Activated CD8-positive, alpha-beta memory T cell treated with anti-CD3 and anti-CD28 coated beads, Interleukin-2, amount 10 ng/mL, durations not matched to agents 7 days and 5 days (primary cell): ENCODE measurements at places on chromosomes 5 and 9.

- DNase-seq = no peak
Measured at GRCh38 chr5:79745255-79745654, 55.6 kb downstream of the CMYA5 start.

- peak; percentile 75 for DNase-seq
Measured at GRCh38 chr5:1800472-1801221, 560 bp upstream of the NDUFS6 start.

GRCh38 chr9:127825319-127826051, 22.8 kb downstream of the FPGS start:
- no peak for DNase-seq

DNA sequence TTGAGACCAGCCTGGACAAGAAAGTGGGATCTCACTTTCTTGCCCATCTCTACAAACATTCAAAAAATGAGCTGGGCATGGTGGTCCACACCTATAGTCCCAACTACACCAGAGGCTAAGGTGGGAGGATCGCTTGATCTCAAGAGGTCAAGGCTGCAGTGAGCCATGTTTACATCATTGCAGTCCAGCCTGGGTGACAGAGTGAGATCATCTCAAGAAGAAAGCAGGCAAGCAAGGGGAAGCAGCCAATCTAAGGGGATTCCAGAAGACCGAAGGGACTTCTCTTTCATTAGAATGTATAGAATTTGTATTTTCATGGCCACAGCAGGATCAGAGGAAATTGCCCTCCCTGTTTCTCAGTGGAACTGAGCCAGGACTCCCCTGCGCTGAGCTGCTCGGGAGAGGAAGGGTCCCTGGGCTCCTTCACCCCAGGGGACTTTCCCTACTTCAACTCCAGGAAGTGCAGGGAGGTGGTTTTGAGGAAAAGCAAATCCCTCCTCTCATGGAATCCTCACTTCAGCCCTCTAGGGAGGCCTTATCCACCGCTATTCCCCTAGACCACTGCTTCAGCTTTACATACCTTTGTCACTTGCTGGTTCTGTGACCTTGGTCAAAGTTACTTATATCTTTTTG, 12.1 kb downstream of the WWC1 start:
- no peak for DNase-seq
